ENCODE measurements at places on chromosomes 6 and 20.

- DNase-seq, result no peak
Measured at GRCh38 chr6:53608396-53608795, 57.2 kb downstream of the KLHL31 start.

- no peak for DNase-seq
Measured at GRCh38 chr6:16205377-16206144, 32.8 kb upstream of the GMPR start.

GRCh38 chr6:53128842-53129241, 19.8 kb downstream of the GCM1 start:
- no peak for DNase-seq

- no peak for DNase-seq
Measured at GRCh38 chr20:60294632-60295031, 336.4 kb downstream of the CDH26 start.

GRCh38 chr6:150627585-150628025, 27.9 kb downstream of the PLEKHG1 start:
- DNase-seq, result no peak

DNA sequence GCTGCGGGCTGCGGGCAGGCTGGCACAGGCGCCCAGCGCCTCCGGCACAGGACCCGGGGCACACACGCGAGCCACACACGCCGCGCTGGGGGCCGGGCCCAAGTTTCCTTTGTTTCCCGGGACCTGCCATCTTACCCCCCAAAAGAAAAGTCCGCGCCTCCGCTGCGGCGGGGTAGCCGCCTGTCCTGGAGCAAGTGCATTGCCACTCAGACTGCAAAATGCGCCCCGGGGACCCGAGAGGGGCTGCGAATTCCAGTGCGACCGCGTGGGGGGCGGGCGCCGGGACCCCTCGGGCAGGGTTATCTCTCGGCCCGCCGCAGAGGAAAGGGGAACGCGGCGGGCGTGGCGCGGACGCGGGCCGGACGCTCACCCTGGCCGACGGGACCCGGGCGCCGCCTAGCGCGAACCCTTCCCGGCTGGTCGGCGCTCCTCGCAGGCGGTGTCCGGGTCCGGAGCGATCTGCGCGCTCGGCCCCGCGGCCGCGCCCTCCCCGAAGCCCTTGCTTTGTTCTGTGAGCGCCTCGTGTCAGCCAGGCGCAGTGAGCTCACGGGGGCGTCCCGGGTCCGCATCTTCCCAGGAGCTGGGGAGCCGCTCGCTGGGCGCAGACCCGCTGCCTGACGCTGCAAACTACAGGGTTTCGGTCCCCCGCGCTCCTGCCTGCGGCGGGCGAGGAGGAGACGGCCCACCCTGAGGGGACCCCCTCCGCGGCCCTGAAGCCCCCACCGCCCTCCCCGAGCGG, 639 bp upstream of the CD24 start:
- no peak for DNase-seq

GRCh38 chr6:142952614-142953013, 7.6 kb upstream of the HIVEP2 start:
- DNase-seq, result no peak
